Central memory CD4-positive, alpha-beta T cell (primary cell): ENCODE measurements at places on chromosomes 2 and 18.
A peak's percentile ranks its signal among the peaks of the same experiment; 100 is the strongest.

DNA sequence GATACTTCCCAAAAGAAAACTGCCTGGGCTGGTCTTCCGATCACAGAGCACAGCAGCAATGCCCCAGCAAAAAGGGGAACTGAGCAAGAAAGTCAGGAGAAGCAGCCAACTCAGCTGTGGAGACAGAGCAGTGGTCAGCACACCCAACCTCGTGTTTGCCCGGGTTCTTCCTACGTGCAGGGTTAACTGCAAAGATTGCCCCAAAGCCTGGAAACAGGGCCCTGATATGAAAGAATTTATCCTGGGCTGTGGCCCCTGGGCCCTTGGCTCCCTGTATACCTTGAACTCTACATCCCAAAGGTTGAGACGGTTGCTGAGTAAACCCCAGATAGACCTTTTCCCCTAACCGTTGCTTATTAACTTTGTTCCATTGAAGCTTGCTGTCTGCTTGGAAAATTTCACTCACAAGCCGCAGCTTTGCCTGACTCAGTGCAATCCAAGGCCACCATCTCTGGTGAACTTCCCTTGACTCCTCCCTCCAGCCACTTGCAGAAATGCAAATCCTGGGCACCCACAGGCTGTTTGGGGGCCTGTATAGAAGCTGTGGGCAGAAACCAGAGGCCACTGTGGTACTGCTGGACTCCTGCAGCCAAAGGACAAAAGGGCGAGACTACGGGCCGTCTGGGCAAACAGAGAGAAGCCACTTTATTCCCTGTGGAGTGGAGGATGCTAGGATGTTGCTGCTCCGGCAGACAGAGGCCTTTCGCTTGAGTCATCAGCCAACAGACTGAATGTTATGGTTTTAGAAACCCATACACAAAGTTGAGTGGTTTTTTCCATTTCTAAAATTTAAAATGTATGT lies 18.2 kb downstream of the NRP2 start:
- DNase-seq: no peak

DNA sequence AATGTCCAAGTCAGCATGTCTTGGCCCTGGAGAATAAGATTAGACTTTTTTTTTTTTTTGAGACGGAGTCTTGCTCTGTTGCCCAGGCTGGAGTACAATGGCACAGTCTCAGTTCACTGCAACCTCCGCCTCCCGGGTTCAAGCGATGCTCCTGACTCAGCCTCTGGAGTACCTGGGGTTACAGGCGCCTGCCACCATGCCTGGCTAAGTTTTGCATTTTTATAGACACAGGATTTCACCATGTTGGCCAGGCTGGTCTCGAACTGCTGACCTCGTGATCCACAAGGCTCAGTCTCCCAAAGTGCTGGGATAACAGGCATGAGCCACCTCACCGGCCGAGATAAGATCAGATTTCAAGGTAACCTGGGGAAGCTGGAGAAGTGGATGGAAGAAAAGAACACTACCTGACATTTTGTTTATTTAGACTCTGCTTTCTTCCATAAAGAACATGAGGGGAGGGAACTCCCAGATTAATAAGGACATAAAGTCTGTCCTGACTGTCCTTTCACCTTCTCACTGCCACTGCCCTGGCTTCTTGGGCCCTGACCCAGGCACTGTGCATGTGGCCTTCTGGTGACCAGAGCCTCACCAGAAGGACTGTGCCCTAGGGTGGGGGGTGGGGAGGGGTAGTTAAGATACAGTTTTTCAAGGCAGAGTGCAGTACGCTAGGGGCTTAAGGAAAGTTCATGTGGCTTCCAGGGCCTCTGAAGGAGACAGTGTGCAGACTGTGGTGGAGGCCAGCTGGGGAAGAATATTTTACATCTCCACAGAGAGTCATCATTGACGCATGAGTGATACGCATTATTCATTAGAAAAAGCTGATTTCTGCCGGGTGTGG lies 4.8 kb upstream of the IMPA2 start:
- DNase-seq: no peak

DNA sequence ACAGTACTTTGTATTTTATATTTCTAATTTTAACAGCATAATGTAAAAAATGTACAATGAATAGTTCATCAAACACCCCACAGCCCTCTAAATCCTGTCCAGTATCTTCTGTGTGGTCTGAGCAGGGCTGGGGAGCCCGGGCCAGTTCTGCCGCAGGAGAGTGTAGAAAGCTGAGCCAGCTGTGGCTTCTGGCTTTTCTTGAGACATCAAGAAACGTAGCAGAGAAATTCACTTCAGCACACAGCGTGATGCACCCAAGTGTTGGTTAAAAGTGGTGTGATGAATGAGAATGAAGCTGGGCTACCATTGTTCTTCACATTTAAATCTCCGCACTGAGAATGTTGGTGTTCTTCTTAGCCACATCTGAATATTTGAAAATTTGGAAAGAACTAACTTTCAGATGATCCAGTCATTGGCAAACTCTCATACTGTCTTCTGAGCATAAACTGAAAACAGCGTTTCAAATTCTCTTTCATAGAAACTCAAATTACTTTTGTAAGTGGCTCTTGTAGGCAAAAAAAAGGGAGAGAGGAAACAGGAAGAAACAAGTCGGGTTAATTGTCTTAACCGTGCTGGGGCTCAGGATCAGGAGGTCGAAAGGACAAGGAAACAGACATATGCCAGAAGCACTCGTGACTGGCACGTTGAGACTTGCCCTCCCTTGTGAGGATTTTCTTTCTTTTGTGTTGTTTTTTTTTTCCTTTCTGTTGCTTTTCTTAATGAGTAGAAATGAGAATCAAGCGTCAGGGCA lies 23.4 kb upstream of the TMEM87B start:
- no peak for DNase-seq

DNA sequence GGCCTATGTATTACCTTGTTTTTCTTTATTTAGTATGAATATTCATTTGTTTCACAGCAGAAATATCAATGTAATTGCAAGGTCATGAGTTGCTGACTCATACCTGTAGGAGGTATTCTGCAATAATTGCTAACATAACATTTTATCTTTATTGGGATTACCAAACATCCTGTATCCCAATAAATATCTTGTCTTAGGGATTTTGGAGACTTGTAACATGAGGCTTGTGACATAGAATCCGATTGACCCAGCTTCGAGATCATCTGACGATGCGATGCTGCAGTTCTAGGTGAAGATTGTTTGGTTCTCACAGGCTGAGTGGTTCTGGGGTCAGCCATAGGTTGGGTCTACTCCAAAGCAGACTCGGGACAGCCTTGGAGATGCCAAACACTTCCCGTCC lies 133.4 kb upstream of the RND3 start:
- DNase-seq: no peak

DNA sequence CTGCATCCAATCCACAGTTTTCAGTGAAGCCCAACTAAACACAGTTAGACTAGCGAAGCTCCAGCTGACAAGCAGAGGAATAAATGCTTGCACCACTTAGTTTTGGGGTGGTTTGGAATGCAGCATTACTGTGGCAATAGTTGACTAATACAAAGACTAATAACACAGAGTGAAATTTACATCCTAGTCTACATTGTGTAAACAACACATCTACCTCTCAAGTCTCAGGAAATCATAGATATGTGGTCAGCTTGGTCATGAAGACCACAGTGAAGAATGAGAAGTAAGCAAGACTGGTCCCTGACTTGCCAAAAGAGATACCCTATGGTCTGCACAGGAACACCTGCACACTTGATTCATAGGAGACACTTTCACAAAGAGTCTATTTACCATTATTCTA lies 155.1 kb upstream of the TANK start:
- DNase-seq: no peak

GRCh38 chr2:12212841-12213597 lies 466.6 kb downstream of the LPIN1 start:
- DNase-seq: no peak

GRCh38 chr2:62740221-62740620 lies 34.7 kb downstream of the EHBP1 start:
- no peak for DNase-seq

GRCh38 chr18:75745147-75745546 lies 317.6 kb upstream of the SMIM21 start:
- no peak for DNase-seq

DNA sequence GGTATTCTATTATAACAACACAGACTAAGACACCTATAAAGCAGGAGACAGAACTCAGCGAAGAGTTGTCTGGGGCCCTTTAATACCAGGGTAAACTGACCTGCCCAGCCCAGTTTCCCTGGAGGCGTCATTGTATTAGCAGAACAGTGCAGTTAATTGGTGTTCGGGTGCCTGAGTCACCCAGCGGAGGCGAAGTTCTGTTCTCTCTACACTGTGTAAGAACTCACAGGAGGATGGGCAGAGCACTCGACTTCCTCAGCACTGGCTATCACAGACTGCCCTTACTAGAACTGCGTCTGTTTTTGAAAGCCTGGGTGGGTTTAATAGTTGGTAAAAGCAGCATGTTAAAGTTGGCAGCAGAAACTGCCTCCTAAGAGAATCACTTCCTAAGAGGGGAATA lies 106.5 kb upstream of the ATP8B1 start:
- DNase-seq: no peak

DNA sequence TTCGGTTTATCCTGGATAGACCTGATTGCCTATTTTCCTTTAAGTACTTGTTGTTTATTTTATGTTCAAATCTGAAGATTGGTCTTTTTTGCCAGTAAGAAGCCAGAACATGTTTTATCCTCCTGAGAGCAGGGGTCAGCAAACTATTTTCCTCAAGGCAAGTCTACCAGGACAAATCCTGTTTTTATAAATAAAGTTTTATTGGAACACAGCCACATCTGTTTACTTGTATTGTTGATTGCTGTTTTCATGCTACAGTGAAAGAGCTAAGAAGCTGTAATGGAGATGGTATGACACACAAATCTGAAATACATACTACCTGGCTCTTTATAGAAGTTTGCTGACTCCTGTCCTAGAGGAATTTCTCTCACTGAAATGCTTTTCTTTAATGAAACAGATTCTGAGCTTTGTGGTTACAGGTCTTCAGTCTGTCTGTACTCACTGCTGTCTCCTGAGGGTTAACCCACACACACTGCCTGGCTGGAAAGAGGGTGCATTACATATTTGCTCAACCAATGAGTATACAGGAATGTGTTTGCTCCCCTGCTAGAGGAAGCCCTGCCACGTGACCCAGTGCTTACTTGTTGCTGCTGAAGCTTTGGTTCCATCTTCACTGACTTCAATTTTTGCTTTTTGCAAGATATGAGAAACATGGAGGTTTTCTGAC lies 22.6 kb downstream of the MRPL44 start:
- DNase-seq: no peak

DNA sequence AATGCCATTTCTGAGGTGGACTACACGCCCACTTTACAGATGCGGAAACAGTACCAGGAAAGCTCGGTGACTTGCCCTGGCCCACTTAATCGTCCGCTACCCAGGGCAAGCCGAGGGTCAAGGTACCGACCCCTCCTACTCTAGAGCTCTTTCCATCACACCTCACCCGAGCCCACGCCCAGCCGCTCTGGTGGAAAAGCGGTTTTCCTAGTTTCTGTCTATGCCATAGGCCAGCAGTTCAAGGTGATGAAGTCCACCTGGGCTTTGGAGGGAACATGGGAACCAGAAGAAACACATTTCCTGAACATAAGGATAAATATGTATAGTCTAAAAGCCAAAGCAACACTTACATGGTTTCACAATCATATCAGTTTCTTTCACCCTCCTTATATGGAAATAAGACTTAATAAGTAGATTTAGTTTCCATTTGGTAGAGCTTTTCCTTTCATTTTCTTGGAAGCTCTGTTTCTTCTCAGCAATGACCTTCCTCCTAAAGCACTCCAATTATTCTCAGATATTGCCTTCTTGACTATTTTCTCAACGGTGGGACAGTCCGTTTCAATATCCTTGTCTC lies 567 bp downstream of the VWA3B start:
- DNase-seq: no peak

DNA sequence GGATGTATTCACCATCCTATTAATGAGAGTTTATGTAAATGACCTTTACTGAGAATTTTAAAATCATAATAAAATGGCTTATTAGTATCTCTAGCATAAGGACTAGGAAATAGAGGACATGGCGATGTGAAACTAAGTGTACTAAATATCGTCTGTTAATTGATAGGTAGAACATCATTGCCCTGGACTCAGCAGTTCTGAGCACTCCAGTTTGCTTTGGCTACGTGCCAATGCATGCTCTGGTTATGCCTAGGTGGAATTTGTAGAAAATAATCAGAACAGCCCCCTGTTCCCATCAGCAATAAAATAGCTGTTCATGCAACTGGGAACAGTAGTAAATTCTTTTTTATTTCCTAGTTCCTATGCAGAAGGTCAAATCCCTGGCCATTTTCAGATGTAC lies 247.8 kb downstream of the DOK6 start:
- no peak for DNase-seq

GRCh38 chr18:63339920-63340484 lies 20.4 kb upstream of the BCL2 start:
- peak; percentile 32 for DNase-seq

DNA sequence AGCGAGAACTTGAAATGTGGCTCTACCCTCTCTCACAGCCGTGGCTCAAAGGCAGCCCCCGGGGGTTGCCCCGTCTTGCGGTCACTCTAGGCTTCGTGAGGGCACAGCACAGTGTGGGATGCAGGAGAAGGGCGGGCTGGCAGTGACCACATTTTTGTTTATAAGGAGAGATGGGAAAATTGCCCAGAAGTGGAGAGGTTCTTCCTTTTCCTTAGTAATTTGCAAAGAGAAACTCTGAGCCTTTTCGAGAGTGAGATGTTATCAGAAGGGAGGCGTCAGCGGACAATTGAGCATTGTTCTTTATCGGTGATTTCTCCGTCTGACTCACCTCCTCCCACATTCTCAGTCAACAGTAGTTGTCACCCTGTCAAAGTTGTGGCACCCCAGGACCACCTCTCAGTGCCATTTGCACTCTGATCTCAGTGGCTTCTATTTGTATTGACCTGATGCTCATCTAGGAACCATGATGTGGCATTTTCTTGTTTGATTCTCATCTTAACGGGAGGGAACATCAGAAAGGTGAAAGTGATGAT lies 89.6 kb downstream of the ACAA2 start:
- no peak for DNase-seq

GRCh38 chr18:25348386-25349130 lies 3.4 kb downstream of the ZNF521 start:
- DNase-seq: no peak

GRCh38 chr2:117943013-117943672 lies 70.7 kb downstream of the CCDC93 start:
- no peak for DNase-seq

DNA sequence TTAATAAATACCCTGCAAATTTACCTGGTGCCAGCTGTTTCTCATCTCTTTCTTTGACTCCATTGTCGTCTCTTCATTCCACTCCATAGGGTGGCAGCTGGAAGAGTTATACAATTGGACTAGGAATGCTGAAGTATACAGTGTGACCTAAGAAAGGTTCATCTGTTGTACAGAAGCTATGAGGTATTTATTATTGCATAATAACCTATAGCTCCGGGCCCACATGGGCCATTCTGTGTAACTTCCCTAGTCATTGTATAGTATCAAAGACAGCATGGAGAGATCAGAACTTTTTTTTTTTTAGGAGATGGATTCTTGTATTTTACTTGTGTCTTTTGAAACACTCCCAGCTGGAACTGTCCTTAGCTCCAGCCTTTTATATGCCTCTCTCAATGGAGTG lies 26.2 kb downstream of the BMP10 start:
- no peak for DNase-seq
